ENCODE measurements at places on chromosomes 1 and 21. TPM values are rescaled to one million over a fixed set of nuclear protein-coding genes. Genes with fewer than 3 reads are reported as not detected.

- DNase-seq, result peak; percentile 19
Observed at GRCh38 chr1:224114787-224115175, 870 bp downstream of the FBXO28 start.

DNA sequence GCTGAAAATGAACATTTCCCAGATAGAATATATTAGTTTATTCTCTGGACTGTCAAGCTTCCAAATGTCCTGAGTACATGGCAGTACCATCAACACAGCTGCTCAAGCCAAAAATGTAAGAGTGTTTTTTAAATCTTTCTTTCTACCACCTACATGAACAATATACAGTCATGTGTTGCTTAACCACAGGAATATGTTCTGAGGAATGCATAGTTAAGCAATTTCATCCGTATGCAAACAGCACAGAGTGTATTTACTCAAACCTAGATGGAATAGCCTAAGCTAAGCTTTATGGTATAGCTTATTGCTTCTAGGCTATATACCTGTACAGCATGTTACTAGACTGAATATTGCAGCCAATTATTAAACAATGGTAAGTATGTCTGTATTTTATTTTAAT lies 561.9 kb upstream of the ADGRL4 start:
- DNase-seq, result no peak

DNA sequence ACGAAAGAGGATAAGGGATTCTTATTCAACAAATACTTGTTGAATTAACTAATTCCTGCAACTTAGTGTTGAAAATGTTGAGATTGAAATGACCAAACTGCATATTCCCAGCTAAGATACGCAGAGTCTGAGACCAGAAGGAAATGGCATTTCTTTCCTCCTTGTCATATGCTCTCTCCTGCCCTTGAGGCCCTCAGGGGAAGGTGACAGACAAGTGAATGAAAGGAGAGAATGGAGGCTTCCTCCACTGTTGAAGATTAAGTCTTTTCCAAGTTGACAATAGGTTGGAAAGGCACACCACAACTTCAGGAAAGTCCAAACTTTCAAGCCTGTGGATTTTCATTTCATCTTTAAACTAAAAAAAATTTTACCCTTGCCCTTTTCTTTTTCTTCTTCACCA lies 3.1 kb upstream of the ZNF697 start:
- no peak for DNase-seq

DNA sequence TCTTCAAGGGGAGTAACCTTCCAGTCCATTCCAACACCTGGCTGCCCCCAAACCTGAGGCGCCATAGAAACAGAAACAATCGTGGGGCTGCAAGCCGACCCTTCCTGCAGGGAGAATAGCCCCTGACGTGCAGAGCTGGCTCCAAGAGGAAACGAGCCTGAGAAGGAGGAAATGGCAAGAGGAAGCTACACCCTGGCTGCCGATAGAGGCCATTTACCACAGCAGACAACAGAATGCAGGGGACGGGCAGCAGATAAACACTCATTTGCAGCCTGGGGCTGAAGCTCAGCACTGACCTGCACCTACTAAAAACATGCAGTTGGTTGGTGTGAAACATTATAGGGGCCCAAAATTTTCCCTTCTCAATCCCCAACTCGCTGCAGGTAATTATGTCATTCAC lies 8.7 kb upstream of the TDRD10 start:
- no peak for DNase-seq

- DNase-seq, result no peak
Observed at GRCh38 chr1:21725748-21726392, 56.7 kb upstream of the RAP1GAP start.

DNA sequence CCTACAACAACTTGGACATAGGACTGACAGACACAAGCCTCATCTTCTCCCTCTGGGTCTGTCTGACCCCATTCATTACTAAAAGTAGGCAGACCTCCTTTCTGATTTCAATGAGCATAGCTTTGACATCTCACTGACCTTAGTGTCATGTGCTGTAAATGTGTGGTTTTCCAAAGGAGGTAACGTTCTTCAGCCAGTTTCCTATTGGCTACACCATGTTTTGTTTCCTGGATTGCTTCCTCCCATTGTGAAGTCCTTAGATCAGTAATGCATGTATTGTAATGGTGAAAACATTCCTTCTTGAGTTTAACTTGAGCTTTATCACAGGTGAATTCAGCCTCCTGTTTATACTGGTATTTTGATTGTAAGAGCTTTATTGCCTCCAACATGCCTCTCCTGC lies 20.6 kb downstream of the STXBP3 start:
- no peak for DNase-seq

DNA sequence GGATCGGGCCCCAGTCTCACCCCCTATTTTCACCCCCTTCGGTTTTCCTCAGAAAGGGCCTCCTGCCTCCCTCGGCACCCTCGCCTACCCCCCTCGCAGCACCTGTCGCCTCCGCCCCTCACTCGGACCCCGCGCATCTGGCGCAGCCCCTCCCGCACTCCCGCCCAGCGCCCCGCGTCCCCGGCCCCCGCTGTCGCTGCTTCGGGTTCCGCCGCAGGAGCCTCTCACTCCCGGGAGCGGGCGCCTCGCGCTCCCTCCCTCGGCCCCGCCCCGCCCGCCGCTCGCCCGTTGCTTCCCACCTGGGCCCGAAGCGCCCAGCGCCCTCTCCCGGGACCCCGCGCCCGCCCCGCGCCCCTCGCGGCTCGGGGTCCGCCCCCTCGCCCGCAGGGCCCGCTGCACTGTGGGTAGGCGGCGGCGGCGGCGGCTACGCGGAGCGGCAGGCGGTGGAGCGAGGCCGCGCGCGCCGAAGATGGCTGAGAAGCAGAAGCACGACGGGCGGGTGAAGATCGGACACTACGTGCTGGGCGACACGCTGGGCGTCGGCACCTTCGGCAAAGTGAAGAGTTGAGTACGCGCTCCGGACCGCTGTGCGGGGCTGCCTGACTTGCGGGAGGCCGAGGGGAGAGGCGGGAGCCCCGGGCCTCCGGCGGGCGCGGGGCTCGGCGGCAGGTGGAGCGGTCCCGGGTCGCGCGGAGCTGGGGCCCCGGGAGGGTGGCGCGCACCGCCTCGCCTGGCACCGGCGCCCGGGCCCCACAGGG lies at the start of gene PRKAA2:
Gene PRKAA2 (plus strand): TSS at position 396 of the 758 bp plus-strand sequence. CDS start 74 bp downstream, at position 470.
- DNase-seq, result no peak

GRCh38 chr1:162596514-162597170 lies 35.1 kb downstream of the UAP1 start:
- DNase-seq, result no peak

DNA sequence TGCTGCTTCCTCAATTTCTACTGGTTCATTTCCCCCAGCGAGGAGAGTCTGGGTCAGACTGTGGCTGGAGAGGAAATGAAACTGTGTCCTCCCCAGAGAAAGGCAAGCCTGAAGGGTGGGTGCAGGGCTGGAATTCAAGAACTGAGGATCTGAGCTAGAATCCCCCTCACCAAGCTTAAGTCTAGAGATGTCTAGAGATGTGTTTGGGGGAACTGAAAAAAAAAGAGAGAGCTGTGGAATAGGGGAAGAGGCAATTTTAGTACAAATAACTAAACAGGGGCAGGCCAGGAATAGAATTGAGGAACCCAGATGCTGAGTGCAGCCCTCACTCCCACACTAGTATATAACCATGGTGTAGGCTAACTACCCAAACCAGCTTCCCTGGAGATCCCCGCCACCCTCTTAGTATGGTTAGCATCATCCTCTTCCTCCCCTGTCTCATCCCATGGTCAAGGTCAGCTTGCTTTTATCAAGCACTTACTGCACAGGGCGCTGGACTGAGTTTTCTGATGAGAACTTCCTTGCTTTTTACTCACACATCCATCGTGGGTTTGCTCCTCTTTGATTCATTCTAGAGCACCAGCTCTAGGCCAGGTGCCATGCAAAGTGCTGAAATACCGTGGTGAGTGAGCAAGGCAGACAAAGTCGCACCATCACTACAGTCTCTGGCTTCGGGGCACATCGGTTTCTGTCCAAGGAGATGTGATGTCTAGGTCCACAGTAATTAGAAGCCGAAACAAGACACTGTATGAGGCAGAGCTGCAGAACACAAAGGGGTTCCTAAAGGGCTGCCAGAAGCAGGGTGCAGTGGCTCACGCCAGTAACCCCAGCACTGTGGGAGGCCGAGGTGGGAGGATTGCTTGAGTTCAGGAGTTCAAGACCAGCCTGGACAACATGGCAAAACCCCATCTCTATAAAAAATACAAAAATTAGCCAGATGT lies 112.9 kb upstream of the IPO9 start:
- DNase-seq, result no peak

GRCh38 chr1:217089361-217090014 lies 366.3 kb upstream of the ESRRG start:
- DNase-seq, result peak; percentile 5

GRCh38 chr1:178869119-178869697 lies 1.7 kb downstream of the ANGPTL1 start:
- peak; percentile 88 for DNase-seq

DNA sequence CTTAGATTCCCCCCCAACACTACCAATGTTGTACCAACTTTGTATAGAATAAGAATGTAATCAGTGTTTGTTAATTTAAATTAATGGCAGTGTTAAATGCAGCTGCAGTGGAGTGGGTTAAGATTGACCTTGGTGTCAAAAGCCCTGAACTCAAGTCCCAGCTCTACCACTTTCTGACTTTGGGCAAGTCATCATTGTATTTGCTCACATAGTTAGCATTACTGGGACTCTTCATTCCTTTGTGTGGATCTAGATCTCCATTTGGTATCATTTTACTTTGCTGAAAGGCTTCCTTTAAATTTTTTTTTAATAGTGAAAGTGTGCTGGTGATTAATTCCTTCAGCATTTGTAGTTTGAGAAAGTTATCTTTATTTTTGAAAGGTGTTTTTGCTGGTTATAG lies 22.2 kb upstream of the PHGDH start:
- DNase-seq, result no peak

DNA sequence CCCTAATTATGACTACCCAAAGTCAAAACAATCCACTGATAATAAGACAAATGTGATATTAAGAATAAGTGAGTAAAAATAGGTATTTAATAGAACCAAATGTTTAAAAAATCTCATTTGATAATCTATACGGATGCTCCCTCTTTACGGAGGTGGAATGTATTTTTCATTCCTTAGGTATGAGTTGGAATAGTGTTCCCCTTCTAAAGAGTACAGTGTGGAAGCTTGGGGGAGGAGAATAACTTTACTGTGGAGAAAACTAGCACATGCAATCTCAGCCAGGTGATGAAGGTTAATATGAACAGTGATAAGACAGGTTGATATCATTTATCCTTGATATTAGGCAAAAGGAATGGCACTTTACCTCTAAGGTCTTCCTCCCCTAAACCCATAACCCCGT lies 74.6 kb downstream of the GPR88 start:
- no peak for DNase-seq

DNA sequence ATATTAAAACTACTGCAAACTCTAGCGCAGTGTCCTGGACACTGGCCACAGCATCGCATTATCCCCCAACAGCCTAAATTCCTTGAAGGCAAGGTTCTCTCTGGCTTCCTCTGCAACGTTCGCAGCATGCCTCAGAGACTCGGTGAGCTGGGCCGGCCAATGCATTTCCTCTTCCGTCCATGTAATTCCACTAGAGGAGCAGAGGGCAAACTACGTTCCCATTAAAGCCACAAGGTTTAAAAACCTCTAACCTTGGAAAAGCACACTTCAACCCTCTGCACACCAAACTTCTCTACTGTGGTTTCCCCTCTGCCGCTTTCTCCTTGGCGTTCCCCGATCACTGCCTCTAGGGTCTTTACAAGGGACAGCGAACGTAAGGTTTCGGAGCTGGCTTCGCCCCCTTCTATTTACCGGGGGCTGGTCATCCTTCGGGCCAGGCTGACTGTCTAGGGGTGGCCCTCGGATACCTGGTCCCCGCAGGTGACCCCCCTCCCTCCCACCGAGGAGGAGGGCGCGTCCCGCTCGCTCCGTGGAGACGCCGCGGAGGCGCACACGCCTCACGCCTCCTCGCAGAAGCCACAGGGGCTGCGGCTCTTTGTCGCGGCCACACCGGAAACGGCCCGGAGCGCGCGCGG lies 456 bp upstream of the SMYD2 start:
- peak; percentile 39 for DNase-seq

DNA sequence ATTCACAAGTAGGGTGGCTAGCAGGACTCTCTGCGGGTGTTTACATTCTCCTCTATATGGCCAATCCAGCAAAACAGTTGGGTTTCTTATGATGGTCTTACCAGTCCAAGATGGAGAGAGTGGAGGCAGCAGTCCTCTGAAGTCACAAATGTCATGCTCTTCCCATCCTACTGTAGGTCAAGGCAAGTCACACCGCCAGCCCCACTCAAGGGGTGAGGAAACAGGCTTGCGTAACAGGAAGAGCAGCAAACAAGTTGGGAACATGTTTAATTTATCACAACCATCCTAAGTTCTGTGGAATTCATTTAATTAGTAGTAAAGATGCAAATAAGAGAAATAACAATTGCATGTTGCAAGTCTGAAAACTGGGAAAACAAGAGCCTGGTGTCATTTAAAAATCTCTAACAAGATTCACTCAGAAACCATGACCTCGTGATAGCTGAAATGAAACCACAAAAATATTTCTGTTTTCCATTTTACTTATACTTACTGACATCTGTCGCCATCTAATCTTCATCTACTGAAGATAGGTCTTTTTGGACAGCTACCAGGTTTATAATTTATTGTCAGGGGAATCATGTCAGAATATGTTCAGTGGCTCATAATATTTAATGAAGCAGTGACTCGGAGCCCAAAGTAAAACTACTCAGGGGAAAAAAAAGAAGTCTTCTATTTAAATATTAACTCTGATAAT lies 349.1 kb upstream of the FMN2 start:
- no peak for DNase-seq

- DNase-seq, result no peak
Observed at GRCh38 chr1:220032911-220033310, 13.4 kb downstream of the EPRS1 start.

GRCh38 chr1:25628741-25629421 lies 12.3 kb downstream of the MAN1C1 start:
- DNase-seq, result no peak

GRCh38 chr1:20233394-20233793 lies 47.1 kb upstream of the PLA2G2C start:
- DNase-seq, result peak; percentile 21

DNA sequence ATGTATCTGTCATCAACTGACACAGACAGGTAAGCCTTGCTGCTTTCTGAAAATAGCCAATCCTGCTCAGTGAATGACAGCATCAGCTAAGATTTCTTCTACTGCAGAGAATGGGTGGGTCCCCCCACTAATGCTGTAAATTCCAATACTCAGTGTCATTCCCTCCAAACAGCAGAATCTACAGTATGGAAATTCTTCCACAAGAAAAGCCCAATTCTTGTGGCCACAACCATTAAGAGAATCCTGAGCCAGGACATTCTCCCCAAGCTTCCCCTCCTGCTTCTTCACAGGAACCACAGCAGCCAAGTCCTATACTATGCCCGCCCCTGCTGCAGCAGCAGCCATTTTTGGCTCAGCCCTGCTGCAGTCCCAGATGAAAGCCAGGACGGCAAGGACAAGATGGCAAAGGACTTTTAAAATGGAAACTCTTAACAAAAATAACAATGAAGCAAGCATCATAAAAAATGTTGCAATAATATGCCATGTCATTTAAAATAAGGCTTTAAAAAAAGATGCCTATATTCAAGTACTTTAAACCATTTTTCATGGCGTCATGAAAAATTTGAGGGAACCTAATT lies 26.8 kb downstream of the EIF4G3 start:
- peak; percentile 87 for DNase-seq

IPP gene
- 9.0 TPM for total RNA-seq

RCSD1 gene
- total RNA-seq, result 0.64 TPM

UBASH3A gene
- total RNA-seq, result not detected

LCE3E gene
- total RNA-seq, result not detected

SPRR3 gene
- not detected for total RNA-seq

KCNA2 gene
- total RNA-seq, result under 0.01 TPM

OR13G1 gene
- not detected for total RNA-seq

PTGFRN gene
- 22.5 TPM for total RNA-seq

ZSWIM5 gene
- total RNA-seq, result 2.3 TPM

GOLT1A gene
- not detected for total RNA-seq

SPRR2G gene
- not detected for total RNA-seq

MYOC gene
- not detected for total RNA-seq

RHBDL2 gene
- 1.7 TPM for total RNA-seq

RBP7 gene
- 0.43 TPM for total RNA-seq

Measured in fibroblast of villous mesenchyme (primary cell).